ENCODE measurements at places on chromosomes 1 and 21. TPM values are rescaled to one million over a fixed set of nuclear protein-coding genes. Genes with fewer than 3 reads are reported as not detected.

The NBPF6 gene
- not detected for total RNA-seq

The PCP4 gene
- 172 TPM for total RNA-seq

The PALMD gene
- 15.4 TPM for total RNA-seq

The FCAMR gene
- not detected for total RNA-seq

The FAM177B gene
- 1.3 TPM for total RNA-seq

The SMPDL3B gene
- total RNA-seq: not detected

The MASP2 gene
- total RNA-seq: not detected

The KCNQ4 gene
- total RNA-seq: 14.1 TPM

The TRIM63 gene
- total RNA-seq: 4.1 TPM

The RNU1-1 gene
- not detected for total RNA-seq

The FNDC10 gene
- 0.84 TPM for total RNA-seq

The ZBTB8B gene
- under 0.01 TPM for total RNA-seq

The OR2T29 gene
- total RNA-seq: not detected

The OR2L5 gene
- not detected for total RNA-seq

The ANKRD35 gene
- total RNA-seq: 6.4 TPM

The CNR2 gene
- not detected for total RNA-seq

The MATN1 gene
- total RNA-seq: not detected

The RNU1-3 gene
- total RNA-seq: under 0.01 TPM

The LDLRAD1 gene
- not detected for total RNA-seq

The PCP4L1 gene
- 4.3 TPM for total RNA-seq

The IL20 gene
- total RNA-seq: not detected

The CYP4A22 gene
- not detected for total RNA-seq

The C8B gene
- total RNA-seq: not detected

The DDAH1 gene
- 40.1 TPM for total RNA-seq

The UMODL1 gene
- 0.13 TPM for total RNA-seq
